Activated naive CD4-positive, alpha-beta T cell treated with anti-CD3 and anti-CD28 coated beads, Interleukin-2, amount 50 U/mL, for 72 hours (primary cell): ENCODE measurements at places on chromosomes 4 and X.

- no peak for DNase-seq
Observed at GRCh38 chr4:186840771-186841301, 117.2 kb upstream of the FAT1 start.

DNA sequence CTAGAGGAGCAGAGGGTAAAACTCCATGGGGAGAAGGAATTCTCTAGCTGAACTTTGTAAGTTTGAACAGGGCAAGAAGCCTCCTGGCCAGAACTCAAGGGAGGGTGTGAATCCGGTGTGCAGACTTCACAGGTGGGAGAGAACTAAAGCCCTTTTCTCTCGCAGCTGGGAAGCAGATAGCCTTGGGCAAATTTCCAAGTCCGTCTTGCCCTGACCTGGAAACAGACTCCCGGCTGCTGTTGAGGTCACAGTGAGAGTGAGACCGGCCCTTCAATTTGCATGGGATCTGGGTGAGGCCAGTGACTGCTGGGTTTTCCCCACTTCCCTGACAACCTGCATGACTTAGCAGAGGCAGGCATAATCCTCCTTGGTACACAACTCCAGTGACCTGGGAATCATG, 94.5 kb upstream of the ZNF827 start:
- no peak for DNase-seq

- no peak for DNase-seq
Observed at GRCh38 chr4:148216866-148217814, 225.1 kb downstream of the NR3C2 start.

GRCh38 chr4:78764498-78764961, 11.6 kb upstream of the BMP2K start:
- no peak for DNase-seq

DNA sequence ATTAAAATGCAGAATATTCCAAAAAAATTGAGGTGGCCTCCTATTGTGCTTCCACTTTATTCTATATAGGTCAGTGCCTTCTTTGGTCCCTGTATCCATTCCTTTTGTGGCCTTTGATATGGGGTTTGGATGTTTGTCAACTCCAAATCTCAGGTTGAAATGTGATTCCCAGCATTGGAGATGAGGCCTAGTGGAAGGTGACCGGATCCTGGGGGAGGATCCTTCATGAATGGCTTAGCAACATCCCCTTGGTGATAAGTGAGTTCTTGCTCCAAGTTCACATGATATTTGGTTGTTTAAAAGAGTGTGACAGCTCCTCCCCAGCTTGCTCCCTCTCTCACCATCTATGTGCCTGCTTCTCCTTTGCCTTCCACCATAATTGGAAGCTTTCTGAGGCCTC, 380.6 kb downstream of the INPP4B start:
- DNase-seq = no peak

DNA sequence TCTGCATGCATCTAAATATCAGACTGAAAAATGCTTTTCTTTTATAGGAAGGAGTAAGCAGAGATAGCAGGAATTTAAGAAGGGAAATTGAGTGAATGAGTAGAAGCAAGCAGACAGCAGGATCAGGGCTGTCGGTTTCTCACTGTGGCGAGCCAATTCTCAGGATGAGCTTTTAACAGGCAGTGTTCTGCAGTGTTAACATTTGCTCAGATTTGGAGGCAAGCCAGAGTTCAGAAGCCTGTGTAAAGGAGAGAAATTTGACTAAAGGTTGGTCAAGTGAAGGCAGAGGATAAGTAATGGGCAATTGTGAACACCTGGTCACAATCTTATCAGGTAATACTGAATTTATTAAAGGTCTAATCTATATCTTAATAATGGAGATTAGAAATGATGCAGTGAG, 133.3 kb upstream of the MAGEB16 start:
- no peak for DNase-seq

- no peak for DNase-seq
Observed at GRCh38 chr4:1604706-1605205, 79.4 kb downstream of the FAM53A start.

GRCh38 chr4:190019023-190019858, 7.8 kb downstream of the FRG2 start:
- DNase-seq = no peak

GRCh38 chrX:92232182-92232581, 453.0 kb downstream of the PCDH11X start:
- no peak for DNase-seq

DNA sequence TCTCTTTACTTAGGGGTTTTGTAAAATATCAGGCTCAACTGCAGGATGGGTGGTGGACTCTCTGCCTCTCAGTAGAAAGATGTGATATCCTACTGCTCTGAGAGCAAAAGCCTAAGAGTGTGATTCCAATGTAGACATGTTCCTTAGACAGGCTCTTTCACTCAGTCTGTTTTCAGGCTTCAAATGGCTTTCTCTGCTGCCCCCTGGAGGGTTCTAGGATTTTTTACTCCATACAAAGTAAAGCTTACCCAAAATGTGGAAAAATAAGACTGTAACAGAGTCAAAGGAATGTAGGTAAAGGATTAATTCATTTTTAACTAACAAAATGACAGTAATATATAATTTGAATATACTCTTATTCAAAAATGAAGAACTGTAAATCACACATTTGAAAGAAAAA, 32.1 kb downstream of the ZGRF1 start:
- peak; percentile 22 for DNase-seq

DNA sequence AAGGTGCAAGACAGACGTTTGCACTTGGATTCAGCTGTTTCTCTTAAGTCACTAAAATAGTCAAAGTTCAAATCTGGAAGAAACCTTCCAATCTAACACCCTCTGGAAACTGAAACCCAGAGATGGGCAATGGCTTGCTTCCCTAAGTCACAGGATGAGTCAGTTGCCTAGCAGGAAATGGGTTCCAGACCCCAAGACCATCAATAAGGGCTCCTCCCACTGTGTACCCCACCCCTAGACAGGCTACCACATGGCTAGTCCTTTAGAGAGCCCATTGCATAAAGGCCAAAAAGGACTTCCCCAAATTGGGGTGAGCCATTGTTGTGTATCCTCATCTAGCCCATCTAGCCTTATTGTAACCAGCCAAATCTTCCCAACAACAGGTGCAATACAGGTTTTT, 216.2 kb downstream of the HS6ST2 start:
- DNase-seq = no peak

DNA sequence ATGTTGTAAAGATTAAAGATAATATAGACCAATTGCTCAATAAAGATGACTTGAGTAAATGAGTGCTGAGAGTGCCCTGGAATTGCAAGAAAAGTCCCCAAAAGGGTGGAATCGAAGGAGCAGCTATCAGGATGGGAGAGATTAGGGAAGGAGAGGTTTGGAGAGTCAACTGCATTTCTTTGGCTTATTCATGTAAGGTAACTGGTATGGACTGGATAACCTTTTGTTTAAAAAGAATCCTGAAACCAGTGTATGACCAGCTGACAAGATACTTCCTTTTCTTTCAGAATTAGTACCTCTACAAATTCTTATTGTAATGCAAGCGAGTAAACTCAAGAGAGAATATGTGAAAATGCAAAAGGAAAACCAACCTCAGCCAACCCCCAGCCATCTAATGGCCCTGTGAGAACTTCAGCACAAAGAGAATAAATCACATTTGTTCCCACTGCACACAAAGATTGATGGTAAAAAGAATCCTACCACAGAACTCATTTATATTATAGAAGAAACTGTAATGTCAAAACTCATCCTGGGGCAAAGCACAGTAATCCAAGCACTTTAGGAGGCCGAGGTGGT, 24.5 kb upstream of the SPP1 start:
- no peak for DNase-seq

DNA sequence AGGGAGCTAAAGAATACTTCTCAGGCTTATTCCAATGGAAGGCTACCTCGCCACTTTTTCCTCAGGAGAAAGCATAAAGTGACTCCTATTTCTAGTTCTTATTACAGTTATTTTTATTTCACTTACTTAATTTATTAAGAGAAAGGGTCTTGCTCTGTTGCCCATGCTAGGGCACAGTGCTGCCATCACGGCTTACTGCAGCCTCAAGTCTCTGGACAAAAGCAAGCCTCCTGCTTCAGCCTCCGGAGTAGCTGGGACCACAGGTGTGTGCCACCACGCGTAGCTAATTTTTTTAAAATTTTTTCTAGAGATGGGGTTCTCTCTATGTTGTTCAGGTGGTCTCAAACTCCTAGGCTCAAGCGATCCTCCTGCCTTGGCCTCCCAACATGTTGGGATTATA, 36.0 kb upstream of the CHRNA9 start:
- no peak for DNase-seq

DNA sequence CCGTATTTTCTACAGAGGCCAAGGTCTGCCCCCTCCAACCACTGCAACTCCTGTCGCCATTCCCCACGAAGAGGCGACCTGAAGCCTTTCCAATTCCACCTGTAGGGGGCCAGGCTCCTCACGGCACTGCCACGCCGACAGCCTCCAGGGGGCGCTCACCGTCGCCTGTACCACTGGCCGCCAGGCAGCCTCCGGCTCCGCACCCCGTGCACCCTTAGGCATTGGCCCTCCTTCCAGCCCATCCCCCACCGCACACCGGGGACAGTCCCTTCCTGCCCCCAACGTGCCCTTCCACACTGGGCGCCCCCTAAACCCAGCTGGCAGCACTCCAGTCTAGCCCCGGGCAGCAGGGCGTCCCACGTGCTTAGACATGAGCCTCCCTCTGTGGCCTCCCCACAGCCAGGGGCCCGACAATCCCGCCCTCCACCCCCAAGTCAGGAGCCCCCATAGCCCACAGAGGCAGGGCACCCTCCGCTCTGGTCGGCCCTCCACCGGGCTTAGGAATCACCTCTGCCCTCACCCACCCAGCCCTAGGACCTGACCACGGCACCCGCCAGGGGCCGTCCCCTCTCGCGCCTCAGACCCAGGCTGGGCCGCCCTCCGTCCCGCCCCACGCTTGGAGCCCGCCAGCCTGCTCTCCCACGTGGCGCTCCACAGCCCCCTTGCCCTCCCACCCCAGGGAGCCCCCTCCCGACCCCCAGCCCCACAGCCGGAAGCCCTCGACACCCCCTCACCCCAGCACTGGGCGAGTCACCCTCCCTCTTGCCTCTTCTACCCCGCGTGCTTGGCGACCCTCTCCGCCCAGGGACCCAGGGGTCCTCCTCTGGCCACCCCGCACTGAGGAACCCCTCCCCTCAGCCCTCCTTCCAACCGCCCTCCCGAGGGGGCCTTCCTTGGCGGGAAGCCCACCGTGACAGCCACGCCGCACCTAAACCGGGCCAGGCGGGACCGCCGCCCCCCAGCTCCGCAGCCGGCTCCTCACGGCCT, 711 bp downstream of the PNMA6E start:
- DNase-seq = no peak

GRCh38 chr4:19437008-19437407, 814.7 kb upstream of the SLIT2 start:
- no peak for DNase-seq

GRCh38 chr4:3044870-3045819, 29.2 kb downstream of the HTT-AS start:
- DNase-seq = peak; percentile 85

- DNase-seq = no peak
Observed at GRCh38 chr4:41174444-41174843, 39.9 kb downstream of the APBB2 start.

- DNase-seq = no peak
Observed at GRCh38 chrX:95076449-95076848, 1402.4 kb downstream of the FAM133A start.

DNA sequence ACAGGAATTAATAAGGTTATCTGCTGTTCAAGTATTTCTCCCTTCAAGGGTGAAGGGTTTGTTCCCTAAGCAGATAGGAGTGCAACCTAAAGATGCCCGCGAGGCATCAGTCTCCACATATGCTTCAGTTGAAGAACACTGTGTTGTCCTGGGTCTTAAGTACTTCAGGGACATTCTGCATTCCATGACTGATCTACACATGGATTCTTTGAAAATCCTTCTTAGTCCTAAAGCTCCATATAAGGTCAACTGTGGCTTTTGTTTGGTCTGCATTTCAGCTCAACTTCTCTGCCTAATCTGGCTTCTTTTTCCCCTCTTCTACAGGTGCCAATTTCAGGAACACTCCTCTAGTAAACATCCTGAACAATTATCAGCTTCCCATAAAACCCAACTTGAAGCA, 21.8 kb upstream of the CTSO start:
- no peak for DNase-seq

GRCh38 chr4:6252051-6252450, 17.6 kb upstream of the WFS1 start:
- no peak for DNase-seq

DNA sequence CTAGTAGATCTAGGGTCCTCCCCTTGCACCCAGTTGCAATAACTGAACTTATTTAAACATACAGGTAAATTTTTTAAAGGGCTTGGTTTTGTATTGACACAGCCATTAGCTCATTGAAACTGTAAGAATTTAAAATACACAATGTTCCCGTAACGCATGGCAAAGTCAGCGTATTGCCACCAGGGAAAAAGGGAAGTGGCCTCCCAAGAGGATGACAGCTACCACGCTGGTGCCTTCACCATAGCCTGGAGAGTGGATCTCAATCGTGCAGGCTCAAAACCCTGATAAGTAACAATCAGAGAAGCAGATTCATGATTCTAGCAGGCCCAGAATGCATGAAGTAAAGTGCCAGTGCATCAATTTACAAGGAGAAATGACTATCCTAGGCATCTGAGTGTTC, 49.4 kb upstream of the RELL1 start:
- DNase-seq = no peak

GRCh38 chr4:16035843-16036242, 48.0 kb downstream of the PROM1 start:
- no peak for DNase-seq

DNA sequence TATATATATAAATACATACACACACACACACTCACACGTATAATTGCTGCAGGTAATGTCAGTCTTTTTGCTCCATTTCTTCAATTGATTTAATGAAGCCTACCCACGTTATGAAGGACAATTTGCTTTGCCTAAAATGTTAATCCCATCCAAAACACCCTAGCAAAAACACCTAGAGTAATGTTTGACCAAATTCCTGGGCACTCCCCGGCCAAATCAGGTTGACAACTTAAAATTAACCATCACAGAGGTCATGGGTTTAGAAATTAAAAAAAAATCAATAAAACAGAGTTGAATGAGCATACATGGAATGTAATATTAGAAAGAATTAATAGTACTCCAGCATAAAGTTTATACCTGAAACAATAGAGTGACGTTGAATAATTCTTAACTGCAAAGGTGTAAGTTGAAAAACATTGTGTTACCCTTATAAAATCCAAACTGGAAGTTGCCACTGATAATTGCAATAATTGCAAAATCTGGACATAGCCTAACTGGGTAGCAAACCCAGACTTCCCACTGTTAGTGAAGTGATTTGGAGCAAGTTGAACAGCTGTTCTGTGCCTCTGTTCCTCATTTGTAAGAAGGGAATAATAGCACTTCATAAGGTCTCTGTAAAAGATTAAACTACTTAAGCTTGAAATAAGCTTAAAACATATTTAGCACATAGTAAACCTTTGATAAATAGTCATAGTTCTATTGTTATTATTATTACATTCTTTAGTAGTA, 2120.5 kb downstream of the PCDH7 start:
- no peak for DNase-seq
